Stomach (tissue), 19 donors: ENCODE measurements at places on chromosomes 3 and 15.

DNA sequence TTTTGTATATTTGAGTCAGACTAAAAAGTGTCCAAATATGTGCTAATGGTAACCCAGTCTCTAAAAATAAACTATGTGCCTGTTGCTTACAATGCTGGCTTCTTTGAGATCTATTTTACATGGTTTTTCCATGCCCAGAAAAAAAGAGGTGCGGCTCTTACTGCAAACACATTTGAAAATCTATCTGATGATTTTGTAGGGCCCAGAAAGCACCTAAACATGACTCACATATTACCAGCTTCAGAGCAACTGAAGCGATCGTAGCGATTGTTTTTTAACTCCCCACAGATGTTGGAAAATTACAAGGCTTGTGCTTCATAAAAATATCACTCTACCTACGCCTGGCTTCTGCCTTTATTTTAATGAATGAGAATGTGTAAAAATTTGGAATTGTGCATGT lies 53.5 kb downstream of the SUCNR1 start:
- H3K27me3 ChIP-seq: no peaks in the 10 kb centered on the region
- no peak overlapping the region for H3K4me3 ChIP-seq
- no peaks in the 10 kb centered on the region for H3K36me3 ChIP-seq
- H3K4me1 ChIP-seq: no peaks in the 10 kb centered on the region
- DNase-seq: no peak
- H3K27ac ChIP-seq: no peak overlapping the region

DNA sequence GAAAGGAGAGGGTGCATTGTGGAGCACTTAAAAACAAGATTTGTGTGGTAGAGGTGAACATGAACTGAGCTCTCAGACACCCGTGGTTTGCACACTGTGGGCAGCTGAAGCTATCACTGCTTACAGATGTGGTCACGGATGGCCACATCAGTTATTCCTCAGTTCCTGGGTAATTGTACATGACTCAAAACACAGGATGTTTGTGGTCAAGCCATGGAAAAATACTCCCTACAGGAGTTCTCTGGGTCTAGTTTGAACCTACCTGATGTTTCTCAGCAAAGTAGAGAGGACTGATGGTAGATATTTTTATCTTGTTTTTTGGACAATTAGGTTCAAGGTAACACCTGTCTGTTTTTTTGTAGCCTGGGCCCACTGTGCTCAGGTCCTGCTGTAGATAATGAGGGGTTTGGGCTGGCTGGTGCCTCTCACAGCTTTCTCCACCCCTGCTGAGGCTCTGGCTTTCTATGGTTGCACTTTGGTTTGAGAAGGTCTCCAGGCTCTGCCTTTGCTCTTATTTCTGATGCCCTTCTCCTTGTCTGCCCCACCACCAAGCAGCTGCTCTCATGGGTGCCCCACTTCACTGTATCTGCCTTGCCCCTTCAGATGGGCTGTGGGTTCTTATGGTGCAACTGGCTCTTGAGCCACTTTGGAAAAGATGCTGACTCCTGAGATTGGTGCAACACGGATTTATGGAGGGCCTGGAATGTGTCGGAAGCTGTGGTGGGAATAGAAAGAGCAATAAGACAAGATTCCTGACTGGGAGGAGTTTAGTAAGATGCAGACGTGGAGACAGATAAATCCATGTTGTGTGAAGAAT lies 40.1 kb downstream of the CDCP1 start:
- DNase-seq: no peak
- peaks cover 10% of the 10 kb centered on the region for H3K4me1 ChIP-seq
- peaks cover 64% of the 10 kb centered on the region for H3K36me3 ChIP-seq
- no peak overlapping the region for H3K27ac ChIP-seq

GRCh38 chr15:57705746-57706404 lies 639 bp upstream of the POLR2M start:
- peak overlapping the region; percentile 87 for H3K4me3 ChIP-seq
- H3K27me3 ChIP-seq: no peaks in the 10 kb centered on the region
- DNase-seq: peak; percentile 20
- H3K4me1 ChIP-seq: peaks cover 4% of the 10 kb centered on the region
- peaks cover 19% of the 10 kb centered on the region for H3K36me3 ChIP-seq
- H3K27ac ChIP-seq: peak overlapping the region; percentile 94

DNA sequence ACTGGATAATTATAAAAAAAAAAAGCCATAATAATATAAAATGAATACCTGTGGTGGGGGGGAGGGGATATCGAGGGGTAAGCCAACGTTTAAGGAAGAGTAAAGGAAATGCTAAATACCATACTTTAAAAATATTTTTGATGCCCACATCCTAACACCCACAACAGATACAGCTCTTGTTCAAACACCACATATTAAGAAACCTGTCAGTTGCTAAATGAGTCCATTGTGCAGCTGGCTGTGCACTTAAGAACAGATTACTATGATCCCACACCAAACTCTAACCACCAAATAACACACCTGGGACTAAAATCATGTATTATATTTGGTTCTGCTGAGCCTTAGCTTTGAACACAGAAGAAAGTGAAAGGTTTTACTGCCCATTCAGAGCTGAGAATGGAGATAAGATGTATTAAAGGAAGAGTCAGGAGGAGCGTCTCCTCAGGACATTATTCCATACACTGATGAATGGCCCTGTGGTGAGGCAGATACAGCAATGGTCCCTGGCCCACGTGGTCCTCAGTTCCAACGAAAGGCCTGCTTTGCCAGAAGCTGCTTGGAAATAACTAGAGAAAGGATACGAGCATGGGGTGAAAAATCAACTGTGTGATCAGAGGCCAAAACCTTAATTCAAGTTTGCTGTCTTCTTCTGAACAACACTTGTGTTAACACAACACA lies 515.4 kb downstream of the FOXP1 start:
- no peak overlapping the region for H3K4me3 ChIP-seq
- no peak for DNase-seq
- H3K27ac ChIP-seq: peak overlapping the region; percentile 98

DNA sequence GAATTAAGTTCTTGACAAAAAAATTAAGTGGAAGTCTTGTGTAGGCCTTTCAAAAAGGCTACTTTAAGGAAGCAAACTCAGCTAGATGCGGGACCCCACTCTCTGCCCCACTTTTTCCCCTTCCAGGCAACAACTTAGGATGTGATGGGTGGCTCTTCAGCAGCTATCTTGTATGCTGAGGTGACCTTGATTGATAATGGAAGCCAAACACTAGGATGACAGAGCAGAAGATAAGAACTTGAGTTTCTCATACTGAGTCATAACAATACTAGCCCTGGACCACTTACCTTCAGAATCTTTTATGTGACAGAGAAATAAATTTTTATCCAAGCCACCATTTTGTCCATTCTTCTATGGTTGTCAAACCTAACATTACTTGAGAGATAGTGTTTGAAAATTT lies 16.1 kb downstream of the PDCD10 start:
- H3K4me3 ChIP-seq: no peak overlapping the region
- H3K4me1 ChIP-seq: no peaks in the 10 kb centered on the region
- no peak overlapping the region for H3K27ac ChIP-seq
- peaks cover 8% of the 10 kb centered on the region for H3K36me3 ChIP-seq

- no peaks in the 10 kb centered on the region for H3K36me3 ChIP-seq
- no peaks in the 10 kb centered on the region for H3K4me1 ChIP-seq
- no peak overlapping the region for H3K27ac ChIP-seq
- no peaks in the 10 kb centered on the region for H3K27me3 ChIP-seq
- DNase-seq: peak; percentile 51
Measured at GRCh38 chr3:149466192-149466591, 8.3 kb upstream of the TM4SF4 start.

DNA sequence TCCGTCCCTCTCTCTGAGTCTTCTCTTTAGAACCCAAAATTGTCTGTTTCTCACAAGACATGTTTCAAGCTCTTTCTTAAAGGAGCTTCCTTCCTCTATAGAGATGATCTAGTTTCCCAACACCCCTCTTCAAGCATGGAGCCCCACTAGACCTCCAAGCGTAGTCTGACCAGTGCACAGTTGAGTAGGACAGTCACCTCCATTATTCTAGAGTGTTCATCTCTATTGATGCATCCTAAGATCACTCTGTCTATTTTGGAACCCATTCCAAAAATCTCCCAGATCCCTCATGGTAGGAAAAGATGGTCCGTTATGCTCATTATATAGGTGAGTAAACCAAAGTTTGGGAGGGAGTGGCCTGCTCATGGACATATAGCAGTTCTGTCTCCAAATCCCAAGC lies 4.1 kb upstream of the CAV3 start:
- H3K4me1 ChIP-seq: no peaks in the 10 kb centered on the region
- no peaks in the 10 kb centered on the region for H3K36me3 ChIP-seq
- H3K27me3 ChIP-seq: no peaks in the 10 kb centered on the region
- no peak for DNase-seq

- no peaks in the 10 kb centered on the region for H3K27me3 ChIP-seq
- no peaks in the 10 kb centered on the region for H3K36me3 ChIP-seq
- DNase-seq: no peak
Measured at GRCh38 chr3:143750841-143751240, 97.4 kb downstream of the SLC9A9 start.

DNA sequence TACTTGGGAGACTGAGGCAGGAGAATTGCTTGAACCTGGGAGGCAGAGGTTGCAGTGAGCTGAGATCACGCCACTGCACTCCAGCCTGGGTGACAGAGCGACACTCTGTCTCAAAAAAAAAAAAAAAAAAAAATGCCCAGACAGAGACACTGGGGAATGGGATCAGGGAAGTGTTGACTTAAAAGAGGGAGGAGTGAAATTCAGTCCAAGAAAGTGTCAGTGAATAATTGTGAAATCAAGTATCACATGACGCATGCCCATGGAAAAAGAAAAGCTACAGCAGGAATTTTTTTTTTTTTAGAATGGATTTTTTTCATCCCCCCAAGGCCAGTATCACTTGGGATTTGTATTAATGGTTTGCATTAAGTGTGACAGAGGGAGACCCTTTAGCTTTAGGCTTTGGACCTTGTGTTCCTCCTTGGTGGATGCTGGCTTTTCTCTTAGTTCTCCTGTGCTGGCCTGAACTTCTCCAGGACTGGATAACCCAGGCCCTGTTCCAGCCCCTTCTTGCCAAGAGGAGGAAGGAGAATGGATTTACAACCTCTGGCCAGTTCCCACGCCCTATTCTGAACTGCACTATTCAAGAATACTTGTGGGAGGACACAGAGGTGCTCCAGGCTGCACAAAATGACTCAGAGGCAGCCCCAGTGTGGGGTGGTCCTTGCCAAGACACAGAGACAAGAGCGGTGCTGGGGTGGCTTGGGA lies 36.7 kb upstream of the ZNF774 start:
- peak; percentile 69 for DNase-seq
- H3K36me3 ChIP-seq: no peaks in the 10 kb centered on the region
- H3K4me1 ChIP-seq: peaks cover 26% of the 10 kb centered on the region
- H3K4me3 ChIP-seq: no peak overlapping the region
- H3K27ac ChIP-seq: peak overlapping the region; percentile 60

DNA sequence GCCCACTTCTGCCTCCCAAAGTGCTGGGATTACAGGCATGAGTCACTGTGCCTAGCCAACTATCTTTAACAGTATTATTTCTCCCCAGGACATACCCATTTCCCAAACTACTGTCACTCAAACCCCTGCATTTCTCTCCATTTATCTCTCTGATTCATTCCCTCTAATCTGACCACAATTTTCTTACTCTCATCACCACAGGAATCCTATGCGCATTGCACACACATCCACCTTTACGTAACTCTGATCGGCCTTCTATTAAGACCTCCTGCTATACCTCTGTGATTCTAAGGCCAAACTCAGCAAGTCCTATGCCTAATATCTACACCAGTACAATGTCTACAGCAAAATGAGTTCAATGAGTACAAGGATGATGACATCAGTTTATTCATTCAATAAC lies 235.0 kb downstream of the ULK4 start:
- DNase-seq: no peak
- no peaks in the 10 kb centered on the region for H3K4me1 ChIP-seq
- no peaks in the 10 kb centered on the region for H3K27me3 ChIP-seq
- no peak overlapping the region for H3K4me3 ChIP-seq
- H3K27ac ChIP-seq: no peak overlapping the region

GRCh38 chr3:106086038-106086437 lies 217.2 kb upstream of the CBLB start:
- no peak overlapping the region for H3K4me3 ChIP-seq
- no peaks in the 10 kb centered on the region for H3K4me1 ChIP-seq
- no peak overlapping the region for H3K27ac ChIP-seq
- no peaks in the 10 kb centered on the region for H3K27me3 ChIP-seq
- H3K36me3 ChIP-seq: no peaks in the 10 kb centered on the region

DNA sequence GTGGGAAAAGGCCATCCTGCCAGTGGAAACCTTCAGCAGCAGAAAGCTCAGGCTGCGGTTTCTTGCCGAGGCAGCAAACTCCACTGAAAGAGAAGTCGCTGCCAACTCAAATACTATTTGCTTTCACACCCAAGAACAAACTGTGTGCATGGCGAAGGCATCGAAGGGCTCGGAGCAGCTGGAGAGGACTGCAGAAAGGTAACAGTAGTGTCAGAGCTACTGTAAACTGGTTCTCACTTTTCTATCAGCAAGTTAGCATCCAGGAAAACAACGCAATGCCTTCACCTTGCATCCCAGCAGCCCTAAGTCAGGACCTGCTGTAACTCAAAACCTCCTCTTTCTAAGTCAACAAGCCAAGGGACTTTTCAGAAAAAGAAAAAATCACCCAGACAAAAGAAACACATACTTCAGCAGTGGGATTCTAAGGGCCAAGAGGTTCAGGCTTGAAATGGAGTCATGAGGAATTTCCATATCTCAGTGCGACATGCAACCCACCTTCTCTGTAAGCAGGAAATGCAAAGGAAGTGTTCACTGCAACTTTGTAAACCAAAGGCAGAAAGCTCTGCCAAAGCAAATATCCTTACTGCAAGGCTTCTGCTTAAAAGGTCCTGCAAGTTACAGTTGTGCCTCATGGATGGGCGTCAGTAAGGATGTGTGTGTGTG lies 193.5 kb downstream of the FOXP1 start:
- no peaks in the 10 kb centered on the region for H3K36me3 ChIP-seq
- H3K4me1 ChIP-seq: peaks cover 22% of the 10 kb centered on the region
- H3K27me3 ChIP-seq: no peaks in the 10 kb centered on the region
- peak overlapping the region; percentile 2 for H3K4me3 ChIP-seq
- DNase-seq: peak; percentile 87

- no peak for DNase-seq
- H3K4me3 ChIP-seq: no peak overlapping the region
- H3K4me1 ChIP-seq: no peaks in the 10 kb centered on the region
- no peaks in the 10 kb centered on the region for H3K27me3 ChIP-seq
- H3K27ac ChIP-seq: no peak overlapping the region
Measured at GRCh38 chr3:166209701-166210100, 372.5 kb upstream of the BCHE start.
